ENCODE measurements at places on chromosomes 7 and 10. TPM values are rescaled to one million over a fixed set of nuclear protein-coding genes. Genes with fewer than 3 reads are reported as not detected.

SEMA4G gene
- 1.8 TPM for total RNA-seq

TSPAN33 gene
- under 0.01 TPM for total RNA-seq

HOXA13 gene
- not detected for total RNA-seq

HOXA2 gene
- 0.49 TPM for total RNA-seq

FAM25C gene
- not detected for total RNA-seq

PLPP4 gene
- total RNA-seq = 0.16 TPM

ATG9B gene
- total RNA-seq = not detected

TDRD1 gene
- not detected for total RNA-seq

CELF2 gene
- total RNA-seq = 23.2 TPM

CUBN gene
- total RNA-seq = 14.9 TPM

FAM237B gene
- total RNA-seq = not detected

TBX20 gene
- not detected for total RNA-seq

TRIM50 gene
- not detected for total RNA-seq

LUC7L2 gene
- 69.0 TPM for total RNA-seq

ZP3 gene
- 0.49 TPM for total RNA-seq

GRID1 gene
- not detected for total RNA-seq

IQCE gene
- 3.2 TPM for total RNA-seq

PTPN12 gene
- 82.3 TPM for total RNA-seq

MTURN gene
- 6.3 TPM for total RNA-seq

DIP2C gene
- total RNA-seq = 2.9 TPM

COMMD3 gene
- total RNA-seq = 36.4 TPM

CFTR gene
- not detected for total RNA-seq

NUDT13 gene
- 1.4 TPM for total RNA-seq

ADARB2 gene
- not detected for total RNA-seq

Measured in bladder microvascular endothelial cell (primary cell).